H9 (cell line): ENCODE measurements at places on chromosomes 3 and 15. TPM values are rescaled to one million over a fixed set of nuclear protein-coding genes. Genes with fewer than 3 reads are reported as not detected.

The SLMAP gene
- 59.2 and 65.1 TPM in 2 replicates for total RNA-seq

The MYO5C gene
- 22.2 and 22.4 TPM in 2 replicates for total RNA-seq

DNA sequence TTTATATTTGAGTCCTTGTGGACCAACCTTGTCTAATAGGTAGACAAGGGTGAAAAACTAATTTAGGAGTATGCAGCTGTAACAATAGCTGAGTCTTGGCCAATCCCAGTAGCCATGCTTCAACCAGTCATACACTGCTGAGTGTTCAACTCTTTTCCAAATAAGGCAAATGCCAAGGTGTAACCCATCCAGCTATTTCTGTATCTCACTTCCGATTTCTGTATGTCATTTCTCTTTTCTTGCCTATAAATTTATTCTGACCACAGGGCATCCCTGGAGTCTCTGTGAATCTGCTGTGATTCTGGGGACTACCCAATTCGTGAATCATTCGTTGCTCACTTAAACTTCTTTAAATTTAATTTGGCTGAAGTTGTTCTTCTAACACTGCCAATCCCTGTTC is 93.2 kb downstream of the MAGI1 start:
- no peak for DNase-seq
- H3K27me3 ChIP-seq, result peaks cover 2% of the 10 kb centered on the region; the same call in 1 of the 2 replicates
- H3K27ac ChIP-seq, result no peak overlapping the region
- H3K36me3 ChIP-seq, result no peaks in the 10 kb centered on the region
- H3K4me3 ChIP-seq, result no peak overlapping the region
- H3K4me1 ChIP-seq, result peaks cover 5% of the 10 kb centered on the region

The ITIH1 gene
- not detected in 2 replicates for total RNA-seq

DNA sequence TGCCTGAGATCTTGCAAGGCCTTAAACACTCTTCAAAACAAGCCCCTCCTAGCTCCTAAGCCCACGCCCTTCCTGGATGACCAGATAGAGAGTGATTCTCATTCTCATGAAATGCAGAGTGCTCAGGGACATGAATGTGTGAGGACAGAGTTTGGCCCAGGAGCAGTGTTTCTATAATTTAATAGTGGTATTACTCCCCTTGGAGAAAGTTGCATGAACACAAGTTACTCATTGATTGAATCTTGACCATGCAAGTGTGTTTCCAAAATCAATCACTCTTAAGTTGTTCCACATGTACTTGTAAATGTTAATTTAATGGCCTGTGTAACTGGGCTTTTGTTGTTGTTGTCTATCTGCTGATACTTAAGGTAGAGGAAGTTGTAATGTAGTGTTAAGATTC is 181.6 kb downstream of the ADAMTSL3 start:
- no peaks in the 10 kb centered on the region for H3K36me3 ChIP-seq
- no peak overlapping the region for H3K27ac ChIP-seq
- no peak overlapping the region for H3K4me3 ChIP-seq
- H3K27me3 ChIP-seq, result no peaks in the 10 kb centered on the region

The CHST2 gene
- 5.8 and 6.3 TPM in 2 replicates for total RNA-seq

DNA sequence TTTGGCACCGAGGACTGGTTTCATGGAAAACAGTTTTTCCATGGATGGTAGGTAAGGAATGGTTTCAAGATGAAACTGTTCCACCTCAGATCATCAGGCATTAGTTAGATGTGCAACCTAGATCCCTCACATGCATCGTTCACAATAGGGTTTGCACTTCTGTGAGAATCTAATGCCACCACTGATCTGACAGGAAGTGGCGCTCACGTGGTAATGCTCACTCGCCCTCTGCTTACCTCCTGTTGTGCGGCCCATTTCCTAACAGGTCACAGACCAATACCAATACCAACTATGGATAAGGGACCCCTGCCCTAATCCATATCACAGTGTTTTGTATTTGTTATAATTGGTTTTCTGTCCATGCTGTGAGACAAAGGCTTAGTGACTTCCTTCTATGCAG is 58.9 kb downstream of the SLMAP start:
- H3K27me3 ChIP-seq, result no peaks in the 10 kb centered on the region
- no peak overlapping the region for H3K4me3 ChIP-seq
- H3K27ac ChIP-seq, result no peak overlapping the region
- H3K36me3 ChIP-seq, result no peaks in the 10 kb centered on the region
- H3K4me1 ChIP-seq, result peaks cover 2% of the 10 kb centered on the region; the same call in 1 of the 2 replicates

GRCh38 chr3:3260870-3261269 is 81.4 kb upstream of the CRBN start:
- H3K27ac ChIP-seq, result no peak overlapping the region
- no peak for DNase-seq
- no peaks in the 10 kb centered on the region for H3K4me1 ChIP-seq
- H3K4me3 ChIP-seq, result no peak overlapping the region
- H3K27me3 ChIP-seq, result no peaks in the 10 kb centered on the region
- no peaks in the 10 kb centered on the region for H3K36me3 ChIP-seq

DNA sequence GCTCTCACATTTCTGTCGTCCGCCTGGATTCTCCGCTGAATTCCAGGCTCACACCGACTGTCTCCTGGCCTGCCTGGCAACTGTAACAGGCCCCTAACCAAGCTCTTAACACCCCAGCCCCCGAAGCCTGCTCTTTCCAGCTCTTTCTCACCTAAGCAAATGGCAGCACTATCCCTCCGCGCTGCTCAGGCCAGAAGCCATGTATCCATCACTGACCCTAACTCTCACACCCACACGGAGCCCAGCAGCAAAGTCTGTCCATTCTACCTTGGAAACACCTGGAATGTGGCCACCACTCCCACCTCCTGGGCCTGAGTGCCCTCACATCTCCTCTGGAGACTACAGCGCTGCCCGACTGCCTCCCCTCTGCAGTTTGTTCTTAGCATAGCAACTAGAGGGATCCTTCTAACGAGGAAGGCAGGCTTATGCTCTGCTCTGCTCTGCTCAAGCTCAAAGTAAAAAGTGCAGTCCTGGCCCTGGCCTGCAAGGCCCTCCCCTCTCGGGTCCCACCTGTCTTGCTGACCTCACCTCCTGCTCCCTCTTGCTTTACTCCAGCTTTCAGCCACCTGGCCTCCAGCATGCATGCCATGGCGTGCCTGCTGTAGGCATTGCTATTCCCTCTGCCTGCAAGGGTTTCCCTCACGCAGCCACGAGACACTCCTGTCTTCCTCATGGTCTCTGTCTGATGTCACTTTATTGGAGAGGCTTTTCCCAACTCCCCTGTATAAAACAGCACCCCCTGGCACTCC is 27.2 kb downstream of the FEM1B start:
- H3K4me3 ChIP-seq, result no peak overlapping the region
- H3K4me1 ChIP-seq, result no peaks in the 10 kb centered on the region; the same call in 1 of the 2 replicates
- no peak overlapping the region for H3K27ac ChIP-seq
- H3K27me3 ChIP-seq, result no peaks in the 10 kb centered on the region
- peak; percentile 77 for DNase-seq
- H3K36me3 ChIP-seq, result no peaks in the 10 kb centered on the region

DNA sequence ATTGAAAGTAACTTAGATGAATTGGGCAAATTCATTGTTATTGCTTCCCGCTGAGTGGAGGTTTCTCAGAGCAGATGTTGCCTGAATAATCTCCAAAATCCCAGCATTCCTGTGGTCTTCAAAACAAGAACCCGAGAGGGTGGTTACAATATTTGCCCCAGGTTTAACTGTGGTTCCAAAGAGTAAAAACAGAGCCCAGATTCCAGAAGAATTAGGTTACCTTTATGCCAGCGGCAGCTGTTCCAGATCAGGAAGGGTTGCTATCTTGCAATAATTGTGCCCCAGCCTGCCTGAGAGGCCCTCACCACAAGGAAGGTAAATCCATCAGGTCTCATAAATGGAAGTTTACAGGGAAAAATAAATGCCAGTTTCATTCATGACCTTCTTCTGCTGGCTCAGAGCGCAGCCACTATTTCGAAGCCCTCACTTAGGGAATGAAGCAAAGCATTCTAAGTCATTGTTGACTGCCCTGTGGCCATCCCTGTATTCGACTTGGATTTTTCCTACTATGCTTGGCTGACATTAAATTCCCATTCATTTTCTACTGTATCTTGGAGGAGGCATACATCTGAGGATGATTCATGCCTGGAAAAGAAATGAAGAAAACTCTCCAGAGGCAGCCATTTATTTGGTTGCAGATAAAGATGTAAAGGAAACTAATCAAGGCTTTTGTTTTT is 54.6 kb downstream of the SSUH2 start:
- no peaks in the 10 kb centered on the region for H3K27me3 ChIP-seq
- H3K4me1 ChIP-seq, result no peaks in the 10 kb centered on the region
- H3K4me3 ChIP-seq, result no peak overlapping the region
- H3K36me3 ChIP-seq, result no peaks in the 10 kb centered on the region

DNA sequence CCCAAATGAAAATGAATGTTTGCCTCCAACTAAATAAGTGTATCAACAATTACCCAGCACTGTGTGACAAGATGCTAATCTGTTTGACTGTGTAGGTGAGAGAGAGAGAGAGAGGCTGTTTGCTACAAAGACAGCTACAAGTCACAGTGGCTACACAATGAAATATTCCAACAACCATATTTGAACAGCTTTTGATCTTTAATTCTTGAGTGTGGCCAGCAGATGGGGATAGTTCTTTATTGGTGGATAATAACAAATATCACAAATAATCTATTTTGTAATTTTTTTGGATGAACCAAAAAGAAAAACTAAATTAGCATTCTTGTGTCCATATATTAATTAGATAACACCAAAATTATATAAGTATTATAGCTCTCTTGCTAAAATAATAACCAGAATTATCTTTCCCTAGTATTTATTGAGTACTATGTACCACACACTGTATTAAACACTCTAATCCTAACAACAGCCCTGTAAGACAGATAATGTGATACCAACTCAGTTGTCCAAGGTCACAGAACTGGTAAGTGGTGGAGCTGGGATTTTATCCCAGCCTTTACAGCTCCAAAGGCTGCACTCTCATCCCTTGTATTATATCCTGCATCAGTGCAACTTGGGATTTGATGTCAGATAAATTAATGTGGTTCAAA is 61.9 kb upstream of the C3orf80 start:
- no peak for DNase-seq
- no peak overlapping the region for H3K27ac ChIP-seq
- H3K27me3 ChIP-seq, result no peaks in the 10 kb centered on the region
- no peak overlapping the region for H3K4me3 ChIP-seq
- H3K4me1 ChIP-seq, result peaks cover 5% of the 10 kb centered on the region; the same call in 1 of the 2 replicates

DNA sequence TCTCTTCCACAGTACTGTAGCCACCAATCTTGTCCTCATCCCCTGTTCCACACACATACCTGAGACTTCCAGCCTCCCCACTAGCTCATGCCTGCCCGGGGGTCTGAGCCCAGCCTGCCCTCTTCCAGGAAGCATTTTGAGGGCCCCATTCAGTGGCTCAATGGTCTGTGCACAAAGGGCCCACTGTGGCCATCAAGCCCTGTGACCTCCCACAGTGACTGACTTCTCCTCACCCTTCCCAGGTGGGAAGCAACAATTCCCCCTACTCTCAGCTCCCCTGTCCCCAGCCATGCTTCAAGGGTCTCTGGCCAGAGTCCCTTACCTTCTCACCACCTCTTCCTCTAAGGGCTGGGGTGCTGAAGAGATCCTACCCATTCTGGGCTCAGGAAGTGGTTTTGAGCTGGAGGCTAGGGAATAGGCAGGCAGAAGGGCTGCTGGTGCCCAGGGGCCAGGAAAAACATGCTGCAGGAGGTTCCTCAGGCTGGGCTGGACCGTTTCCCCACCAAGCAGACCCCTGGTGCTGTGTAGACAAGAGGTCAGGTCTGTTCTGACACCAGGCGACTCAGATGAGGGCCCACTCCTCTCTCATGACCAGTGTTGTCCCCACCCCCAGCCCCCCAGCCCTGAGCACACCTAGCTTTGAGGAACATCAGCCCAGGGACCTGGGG is 3.0 kb upstream of the KLF15 start:
- H3K4me3 ChIP-seq, result no peak overlapping the region
- no peaks in the 10 kb centered on the region; the same call in 1 of the 2 replicates for H3K27me3 ChIP-seq
- no peak for DNase-seq
- H3K27ac ChIP-seq, result no peak overlapping the region
- no peaks in the 10 kb centered on the region for H3K36me3 ChIP-seq

DNA sequence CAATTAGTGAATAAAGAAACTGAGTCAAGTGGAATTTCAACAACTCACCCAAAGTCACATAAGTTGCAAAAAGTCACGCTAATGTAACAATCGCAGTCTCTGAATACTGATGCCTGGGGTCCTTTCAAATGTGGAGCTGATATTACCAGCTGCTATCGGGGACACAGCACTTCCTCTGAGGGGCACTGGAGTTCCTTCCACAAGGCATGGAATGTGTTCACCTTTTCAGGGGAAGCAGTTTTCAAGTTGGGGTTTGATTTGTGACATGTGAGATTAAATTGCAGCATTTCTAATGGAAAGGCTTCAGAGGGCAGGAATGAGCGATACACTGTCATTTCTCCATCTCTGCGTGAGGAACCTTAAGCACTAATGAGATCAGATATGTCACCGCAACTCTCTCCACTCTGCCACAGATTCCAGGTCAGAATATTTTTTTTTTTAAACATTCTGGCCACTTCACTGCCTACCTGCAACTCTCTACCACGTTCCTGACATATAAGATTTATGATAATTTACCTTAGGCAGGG is 807.2 kb upstream of the CFAP20DC start:
- H3K4me1 ChIP-seq, result no peaks in the 10 kb centered on the region
- H3K27ac ChIP-seq, result no peak overlapping the region
- no peak overlapping the region for H3K4me3 ChIP-seq
- H3K27me3 ChIP-seq, result no peaks in the 10 kb centered on the region

The NPAP1 gene
- total RNA-seq, result 0.04 and 0.07 TPM in 2 replicates

- H3K4me1 ChIP-seq, result no peaks in the 10 kb centered on the region
- H3K4me3 ChIP-seq, result no peak overlapping the region
These were observed 478.3 kb upstream of the PPP2R3A start for GRCh38 chr3:135487261-135487660.

The SLC33A1 gene
- total RNA-seq, result 14.7 and 15.0 TPM in 2 replicates

The TEX55 gene
- not detected in 2 replicates for total RNA-seq

The TGM5 gene
- total RNA-seq, result not detected in 2 replicates

- H3K27ac ChIP-seq, result no peak overlapping the region
- DNase-seq, result no peak
- no peak overlapping the region for H3K4me3 ChIP-seq
- no peaks in the 10 kb centered on the region for H3K36me3 ChIP-seq
- H3K27me3 ChIP-seq, result no peaks in the 10 kb centered on the region
- H3K4me1 ChIP-seq, result no peaks in the 10 kb centered on the region
These were observed 265.3 kb downstream of the CD47 start for GRCh38 chr3:107825556-107825955.

DNA sequence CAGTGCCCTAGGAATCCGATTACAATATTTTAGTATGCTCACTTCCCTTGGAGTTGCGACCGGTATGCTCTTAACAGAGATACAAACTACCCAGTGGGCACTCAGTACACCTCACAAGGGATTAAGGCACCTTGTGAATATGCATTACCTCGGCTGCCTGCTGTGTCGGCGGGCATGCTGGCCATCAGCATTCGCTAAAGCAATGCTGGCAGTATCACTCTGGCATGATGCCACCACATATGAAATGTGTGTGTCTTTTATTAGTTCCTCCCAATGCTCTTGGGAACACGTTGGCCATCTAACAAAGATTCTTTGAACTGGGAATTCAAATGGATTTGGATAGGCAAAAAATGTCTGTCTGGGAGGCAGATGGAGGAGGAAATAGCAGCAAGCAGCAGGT is 67.4 kb upstream of the FOXB1 start:
- no peak overlapping the region for H3K27ac ChIP-seq
- no peaks in the 10 kb centered on the region; the same call in 1 of the 2 replicates for H3K27me3 ChIP-seq
- no peaks in the 10 kb centered on the region for H3K36me3 ChIP-seq
- H3K4me1 ChIP-seq, result peaks cover 8% of the 10 kb centered on the region; the same call in 1 of the 2 replicates
- no peak for DNase-seq
- no peak overlapping the region for H3K4me3 ChIP-seq

- no peaks in the 10 kb centered on the region for H3K36me3 ChIP-seq
- no peak for DNase-seq
These were observed 101.5 kb upstream of the CRBN start for GRCh38 chr3:3281024-3281423.

GRCh38 chr3:119733812-119734211 is 31.0 kb downstream of the CFAP91 start:
- no peak overlapping the region for H3K27ac ChIP-seq
- DNase-seq, result no peak
- no peaks in the 10 kb centered on the region for H3K36me3 ChIP-seq
- no peaks in the 10 kb centered on the region for H3K27me3 ChIP-seq

The CLDN16 gene
- not detected in 2 replicates for total RNA-seq
